ENCODE measurements at places on chromosomes 12 and 14.

GRCh38 chr14:81728447-81728846, 194.8 kb upstream of the SEL1L start:
- H3K27me3 ChIP-seq, result no peaks in the 10 kb centered on the region
- no peak overlapping the region for H3K4me3 ChIP-seq
- DNase-seq, result no peak
- no peaks in the 10 kb centered on the region for H3K36me3 ChIP-seq
- no peaks in the 10 kb centered on the region for H3K4me1 ChIP-seq
- H3K27ac ChIP-seq, result no peak overlapping the region

DNA sequence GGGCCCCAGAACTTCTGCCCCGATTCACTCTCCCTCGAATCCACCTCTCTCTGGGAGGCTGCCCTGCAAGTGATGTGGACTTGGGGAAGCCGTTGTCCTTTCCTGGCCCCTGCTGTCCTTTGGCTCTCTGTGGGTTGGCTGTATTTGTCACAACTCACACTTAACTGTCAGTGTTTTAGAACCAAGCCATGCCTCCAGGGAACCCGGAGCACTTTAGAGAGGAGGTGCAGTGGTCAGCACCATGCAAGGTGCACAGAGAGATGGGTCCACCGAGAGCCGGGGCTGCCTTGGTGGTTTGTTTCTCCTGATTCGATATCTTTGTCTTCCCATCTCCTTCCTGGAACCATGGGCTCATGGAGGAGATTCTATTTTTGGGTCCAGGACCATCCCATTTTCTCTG, 129.5 kb upstream of the RTL1 start:
- no peak overlapping the region for H3K4me3 ChIP-seq
- H3K36me3 ChIP-seq, result no peaks in the 10 kb centered on the region
- no peaks in the 10 kb centered on the region for H3K27me3 ChIP-seq
- no peaks in the 10 kb centered on the region for H3K4me1 ChIP-seq
- DNase-seq, result no peak
- H3K27ac ChIP-seq, result no peak overlapping the region

GRCh38 chr12:112759786-112760185, 31.8 kb upstream of the RPH3A start:
- no peaks in the 10 kb centered on the region for H3K4me1 ChIP-seq
- no peaks in the 10 kb centered on the region for H3K36me3 ChIP-seq
- no peak overlapping the region for H3K4me3 ChIP-seq
- H3K27me3 ChIP-seq, result peaks cover 9% of the 10 kb centered on the region

DNA sequence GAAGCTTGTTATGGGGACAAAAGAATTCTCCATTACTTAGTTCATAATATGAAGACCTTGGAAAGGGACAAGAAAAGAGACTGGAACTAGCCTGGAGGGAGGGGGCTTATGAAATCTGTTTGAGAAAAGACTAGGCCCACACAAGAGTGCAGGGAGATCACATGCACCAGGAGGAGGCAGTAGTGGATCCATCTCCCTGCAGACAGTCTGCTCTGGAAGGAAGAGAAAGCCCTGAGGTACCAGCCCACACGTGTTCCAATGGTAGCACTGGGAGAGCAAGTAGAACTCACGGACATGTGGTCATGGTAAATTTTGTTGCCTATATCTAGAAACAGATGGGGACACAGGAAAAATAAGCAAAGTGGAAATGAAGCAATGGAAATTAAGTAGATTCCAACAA, 445.4 kb downstream of the SOX5 start:
- no peaks in the 10 kb centered on the region for H3K36me3 ChIP-seq
- no peak overlapping the region for H3K27ac ChIP-seq
- H3K4me3 ChIP-seq, result no peak overlapping the region
- H3K4me1 ChIP-seq, result no peaks in the 10 kb centered on the region

Measured in CD4-positive, CD25-positive, alpha-beta regulatory T cell (primary cell).